ENCODE measurements at places on chromosomes 4 and X. TPM values are rescaled to one million over a fixed set of nuclear protein-coding genes. Genes with fewer than 3 reads are reported as not detected.

GRCh38 chrX:20906571-20906970 is 467.6 kb upstream of the CNKSR2 start:
- H3K27me3 ChIP-seq, result no peaks in the 10 kb centered on the region
- H3K4me1 ChIP-seq, result no peaks in the 10 kb centered on the region
- no peaks in the 10 kb centered on the region for H3K36me3 ChIP-seq
- H3K4me3 ChIP-seq, result no peak overlapping the region
- no peak for DNase-seq

DNA sequence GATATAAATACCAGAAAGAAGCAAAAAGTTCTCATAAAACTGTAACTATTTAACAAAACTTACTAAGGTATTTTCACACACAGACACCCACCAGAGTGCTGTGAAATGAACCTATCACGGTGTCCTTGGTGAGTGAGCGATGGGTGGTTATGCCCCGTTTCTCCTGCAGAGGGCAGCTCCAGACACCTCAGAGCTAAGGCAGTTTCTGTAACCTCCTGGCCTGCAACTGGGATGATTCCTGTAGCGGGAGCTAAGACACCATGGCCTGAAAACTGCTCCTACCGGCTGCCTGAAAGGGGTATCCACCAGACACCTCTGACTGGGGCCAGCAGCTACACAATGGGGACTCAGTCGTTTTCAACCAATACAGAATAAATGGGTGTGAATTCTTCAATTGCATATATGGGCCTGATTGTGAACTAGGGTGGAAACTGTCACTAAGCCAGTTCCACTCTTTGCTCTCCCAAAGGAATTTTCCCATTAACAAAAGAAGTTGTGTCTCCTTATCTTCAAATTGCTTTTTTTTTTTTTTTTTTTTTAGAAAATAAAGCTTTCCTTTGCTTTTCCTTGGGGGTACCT is 2375.8 kb upstream of the TENM3 start:
- H3K27ac ChIP-seq, result no peak overlapping the region
- no peaks in the 10 kb centered on the region for H3K4me1 ChIP-seq
- H3K4me3 ChIP-seq, result no peak overlapping the region
- no peaks in the 10 kb centered on the region for H3K36me3 ChIP-seq

DNA sequence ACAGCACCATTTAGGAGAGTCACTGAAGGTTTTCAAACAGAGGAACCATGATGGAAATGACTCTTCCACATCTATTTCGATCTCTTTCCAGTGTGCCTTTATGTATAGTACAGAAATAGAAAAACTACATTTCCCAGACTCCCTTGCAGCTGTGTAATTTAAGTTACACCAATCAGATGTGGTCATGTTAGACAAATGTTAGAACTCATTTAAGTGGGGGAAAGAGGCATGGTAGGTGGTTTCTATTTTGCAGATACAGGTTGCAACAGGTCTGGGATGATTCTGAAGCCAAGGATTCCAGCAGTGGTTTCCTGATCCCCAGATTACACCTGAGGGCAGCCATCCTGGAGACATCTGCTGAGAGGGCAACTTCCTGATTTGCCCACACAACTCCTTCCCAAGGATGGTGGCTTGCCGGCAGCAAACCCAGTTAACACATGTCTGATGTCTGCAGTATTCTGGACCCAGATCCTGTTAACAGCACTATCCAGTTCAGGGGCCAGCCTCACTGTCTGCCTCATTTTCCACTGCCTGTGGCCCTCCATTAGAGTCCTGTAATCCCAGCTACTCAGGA is 38.7 kb upstream of the PDK3 start:
- no peak overlapping the region for H3K4me3 ChIP-seq
- DNase-seq, result no peak
- no peaks in the 10 kb centered on the region for H3K27me3 ChIP-seq

- H3K4me1 ChIP-seq, result peaks cover 10% of the 10 kb centered on the region
- H3K36me3 ChIP-seq, result no peaks in the 10 kb centered on the region
- H3K4me3 ChIP-seq, result peak overlapping the region; percentile 95
- H3K27me3 ChIP-seq, result no peaks in the 10 kb centered on the region
- H3K27ac ChIP-seq, result peak overlapping the region; percentile 80
Observed at GRCh38 chr4:68349279-68349648, 626 bp downstream of the YTHDC1 start.

- DNase-seq, result no peak
- no peaks in the 10 kb centered on the region for H3K36me3 ChIP-seq
- H3K4me3 ChIP-seq, result no peak overlapping the region
- no peak overlapping the region for H3K27ac ChIP-seq
- H3K27me3 ChIP-seq, result no peaks in the 10 kb centered on the region
Observed at GRCh38 chr4:165560941-165561340, 182.1 kb downstream of the CPE start.

The FAM9B gene
- not detected for total RNA-seq

DNA sequence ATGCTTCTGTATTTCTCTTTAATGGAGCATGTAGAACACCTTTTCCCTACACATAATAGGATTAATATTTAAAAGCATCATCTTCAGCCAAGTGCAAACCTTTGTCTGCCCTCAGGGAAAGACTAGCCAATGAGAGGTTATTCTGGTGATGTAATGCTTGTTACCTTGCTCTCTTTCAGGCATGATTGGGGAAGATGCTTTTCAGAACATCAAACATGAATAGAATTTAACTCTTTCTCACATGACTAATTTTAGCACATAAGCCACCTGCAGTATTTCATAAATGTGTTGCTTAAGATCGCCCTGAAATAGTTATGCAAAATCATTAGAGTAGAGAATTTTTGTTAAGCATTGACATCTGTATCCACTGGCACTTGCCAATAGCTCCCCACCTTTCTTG is 10.7 kb upstream of the EPGN start:
- H3K36me3 ChIP-seq, result no peaks in the 10 kb centered on the region
- H3K27me3 ChIP-seq, result no peaks in the 10 kb centered on the region

Measured in ovary (tissue), 10 donors.